ENCODE measurements at places on chromosomes 4 and X.

- DNase-seq: no peak
Measured at GRCh38 chr4:107497054-107497453, 223.0 kb downstream of the PAPSS1 start.

GRCh38 chrX:147072747-147073146, 258.2 kb upstream of the CXorf51A start:
- peak; percentile 38 for DNase-seq

DNA sequence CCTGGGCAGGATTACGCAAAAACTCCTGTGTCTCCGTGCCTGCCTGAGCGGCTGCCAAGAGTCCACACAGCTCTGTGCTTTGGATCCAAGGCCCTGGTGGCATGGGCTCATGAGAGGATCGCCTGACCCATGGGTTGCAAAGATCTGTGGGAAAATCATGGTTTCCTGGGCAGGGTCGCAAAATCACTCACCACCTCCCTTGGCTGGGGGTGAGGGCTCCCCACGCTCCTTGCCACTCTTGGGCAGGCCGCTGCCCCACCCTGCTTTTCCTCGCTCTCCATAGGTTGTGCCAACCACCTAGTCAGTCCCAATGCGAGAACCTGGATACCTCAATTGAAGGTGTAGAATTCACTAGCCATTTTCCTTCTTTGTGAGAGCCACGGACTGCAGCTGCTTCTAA, 66.5 kb upstream of the MAGEB18 start:
- no peak for DNase-seq

- DNase-seq: no peak
Measured at GRCh38 chr4:108072300-108072699, 82.6 kb downstream of the HADH start.

GRCh38 chr4:30610361-30610760, 109.8 kb upstream of the PCDH7 start:
- no peak for DNase-seq

DNA sequence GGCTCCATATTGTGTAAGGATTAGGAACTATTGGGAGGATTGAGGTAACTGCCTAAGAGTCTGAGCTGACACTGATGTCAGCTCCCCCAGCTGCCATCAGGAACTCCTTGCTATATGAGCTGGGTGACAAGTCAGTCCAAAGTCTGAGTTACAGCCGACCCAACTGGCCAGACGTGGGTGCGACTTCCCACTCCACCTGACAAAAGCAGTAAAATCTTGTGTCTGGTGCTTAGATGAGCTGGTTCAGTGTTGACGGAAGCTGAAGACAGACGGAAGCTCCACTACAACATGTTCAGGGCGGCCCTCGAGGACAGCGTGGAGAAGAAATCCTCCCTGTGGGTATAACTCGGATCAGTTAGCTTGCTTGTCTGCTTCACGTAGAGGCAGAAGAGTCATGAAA, 22.8 kb upstream of the NAT8L start:
- DNase-seq: no peak

DNA sequence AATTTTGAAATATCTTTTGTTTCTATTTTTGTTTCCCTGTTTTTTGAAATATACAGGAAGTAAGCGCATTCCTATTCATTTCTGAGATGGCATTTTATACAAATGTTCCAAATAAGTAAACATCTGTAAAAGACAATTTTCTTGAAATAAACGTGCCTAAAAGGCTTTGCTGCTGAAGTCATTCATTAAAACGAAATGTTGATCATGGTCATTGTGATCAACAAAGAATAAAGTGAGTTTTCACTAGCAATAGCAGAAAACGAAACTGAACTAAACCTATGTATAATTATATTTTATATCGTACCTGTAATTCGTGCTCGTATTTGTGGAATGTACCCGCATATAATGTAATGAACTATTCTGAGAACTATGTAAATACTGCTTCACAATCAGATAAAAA, 221.2 kb downstream of the MGST2 start:
- no peak for DNase-seq

DNA sequence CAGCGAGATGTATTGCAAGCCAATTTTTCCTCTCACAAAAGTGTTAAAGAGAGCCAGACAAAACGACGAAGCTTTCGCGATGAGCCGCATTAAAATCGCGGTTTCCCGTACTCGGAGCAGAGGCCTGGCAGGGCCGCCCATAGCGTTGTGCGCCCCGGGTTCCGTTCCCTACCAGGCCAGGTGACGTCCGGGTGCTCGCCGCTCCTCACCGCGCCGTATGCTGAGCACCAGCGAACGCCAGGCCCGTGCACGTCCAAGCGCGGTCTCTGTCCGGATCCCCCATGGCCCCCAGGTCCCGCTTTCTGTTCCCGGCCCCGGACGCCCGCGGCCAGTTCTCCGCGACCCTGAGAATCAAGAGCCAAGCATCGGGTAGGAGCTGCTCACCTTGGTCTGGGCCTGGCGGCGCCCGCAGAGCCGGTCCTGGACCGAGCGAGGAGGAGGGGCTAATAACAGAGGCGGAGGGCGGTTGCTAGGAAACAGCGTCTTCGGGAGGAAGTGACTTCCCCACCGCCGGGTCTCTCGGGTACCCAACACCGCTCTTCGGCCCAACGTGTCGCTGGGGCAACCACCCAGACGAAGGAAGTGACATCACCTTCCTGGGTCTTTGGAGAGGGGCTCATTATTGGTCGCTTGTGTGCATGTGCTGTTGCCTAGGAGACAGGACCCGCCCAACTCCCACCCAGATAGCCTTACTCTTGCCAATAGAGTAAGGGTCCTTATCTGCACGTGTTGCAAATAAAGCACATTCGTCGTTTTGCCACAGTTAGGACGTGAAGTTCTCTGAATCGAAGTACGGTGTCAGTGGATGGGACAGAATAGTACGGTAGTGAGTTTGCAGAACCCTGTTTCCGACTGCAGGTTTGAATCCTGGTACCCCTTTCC, at the start of gene MAP9:
Gene MAP9 (minus strand): TSS at position 579 of the 882 bp plus-strand sequence. CDS start 1,115 bp downstream, outside the sequence.
- peak; percentile 97 for DNase-seq

DNA sequence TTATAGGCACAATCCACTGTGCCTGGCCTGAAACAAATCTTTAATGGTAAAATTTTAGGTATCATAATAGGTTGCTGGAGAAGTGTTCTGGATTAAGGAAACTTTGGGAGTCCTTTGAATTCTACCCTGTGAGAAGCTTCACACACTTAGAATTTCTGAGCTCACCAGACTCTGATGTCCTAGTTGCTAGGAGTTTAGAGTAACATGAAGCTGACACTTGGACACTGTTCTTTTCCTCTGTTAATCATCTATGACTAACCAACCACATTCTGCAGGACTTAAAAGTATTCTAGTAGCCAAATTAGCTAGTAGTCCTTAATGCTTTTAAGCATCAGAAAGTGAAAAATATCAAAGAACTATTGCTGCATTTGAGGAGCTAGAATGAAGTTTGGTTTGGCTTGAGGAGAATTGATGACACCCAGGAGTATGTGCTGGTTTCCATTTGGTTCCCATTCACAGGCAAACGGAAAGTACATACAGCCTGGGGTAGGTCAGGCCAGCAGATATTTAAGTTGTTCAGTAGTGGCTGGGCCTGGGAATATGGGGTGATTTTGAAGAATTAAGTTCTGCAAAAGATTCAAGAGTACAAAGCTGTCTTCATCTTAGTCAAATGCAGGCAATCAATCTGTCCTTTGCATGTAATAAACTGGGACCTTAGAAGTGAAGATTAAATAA, 38.8 kb upstream of the IGFBP7 start:
- DNase-seq: no peak

- no peak for DNase-seq
Measured at GRCh38 chrX:53075011-53075410, 7.2 kb upstream of the TSPYL2 start.

- peak; percentile 74 for DNase-seq
Measured at GRCh38 chrX:109856974-109857373, 123.9 kb upstream of the ACSL4 start.

- no peak for DNase-seq
Measured at GRCh38 chr4:159352609-159353008, 249.7 kb downstream of the RAPGEF2 start.

DNA sequence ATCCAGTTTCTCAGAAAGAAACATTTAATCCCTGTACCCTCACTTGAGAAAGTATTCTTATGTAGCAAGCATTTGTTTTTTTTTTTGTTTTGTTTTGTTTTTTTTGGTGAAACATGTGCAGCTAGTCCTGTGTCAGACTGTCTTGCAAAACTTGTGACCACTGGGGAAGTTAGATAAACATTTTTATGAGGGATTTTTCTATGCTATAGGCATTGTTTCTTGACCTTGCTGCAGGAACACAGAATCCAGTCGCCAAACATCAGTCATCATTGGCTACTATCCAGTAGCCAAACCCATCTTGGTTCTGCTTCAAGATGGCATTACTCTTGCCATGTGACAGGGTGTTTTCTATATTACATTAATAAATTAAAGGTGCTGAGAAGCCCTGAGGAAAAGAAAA, 7.7 kb upstream of the MAPK10 start:
- no peak for DNase-seq

DNA sequence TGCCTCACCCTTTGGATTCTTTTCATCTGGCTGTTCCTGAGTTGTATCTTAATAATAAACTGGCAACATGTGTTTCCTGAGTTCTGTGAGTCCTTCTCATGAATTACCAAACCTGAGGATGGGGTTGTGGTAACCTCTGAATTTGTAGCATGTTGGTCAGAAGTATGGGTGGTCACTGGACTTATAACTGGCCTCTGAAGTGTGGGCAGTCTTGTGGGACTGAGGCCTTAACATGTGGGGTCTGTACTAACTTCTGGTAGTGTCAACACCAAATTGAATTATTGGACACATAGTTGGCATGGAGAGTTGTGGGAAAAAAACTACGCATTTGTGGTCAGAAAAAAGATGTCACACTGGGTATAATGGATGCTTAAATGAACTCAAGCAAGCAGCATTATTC, 45.0 kb upstream of the TNIP3 start:
- DNase-seq: no peak

GRCh38 chr4:38861791-38862190, 5.2 kb upstream of the TLR6 start:
- DNase-seq: no peak

GRCh38 chr4:158322109-158322508, 111.8 kb downstream of the TMEM144 start:
- DNase-seq: no peak

DNA sequence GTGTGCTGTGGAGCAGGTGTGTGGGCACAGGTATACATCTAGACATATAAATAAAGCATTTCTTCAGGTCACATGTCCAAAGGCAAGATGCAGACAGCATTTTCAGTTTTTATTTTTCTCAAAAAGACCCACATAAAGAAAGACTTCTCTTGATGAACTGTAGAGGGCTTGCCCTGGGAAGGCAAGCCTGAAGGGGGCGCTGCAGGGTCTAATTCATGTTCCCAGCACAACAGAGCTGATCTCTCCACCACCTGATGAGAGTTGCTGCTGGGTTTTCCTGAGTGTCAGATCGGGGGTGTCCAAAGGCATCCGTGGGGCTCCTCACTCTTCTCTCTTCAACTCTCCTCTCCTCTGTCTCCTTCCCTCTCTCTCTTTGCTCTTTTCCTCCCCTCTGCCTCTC, 26.6 kb downstream of the ADRA2C start:
- no peak for DNase-seq

GRCh38 chr4:110793890-110794554, 171.1 kb upstream of the PITX2 start:
- DNase-seq: no peak

- DNase-seq: no peak
Measured at GRCh38 chrX:116975517-116975916, 512.7 kb upstream of the CT83 start.

- no peak for DNase-seq
Measured at GRCh38 chrX:17432158-17432557, 57.2 kb downstream of the NHS start.

GRCh38 chr4:108037884-108038283, 48.2 kb downstream of the HADH start:
- DNase-seq: no peak

GRCh38 chr4:28296239-28296638, 1435.6 kb downstream of the STIM2 start:
- no peak for DNase-seq

DNA sequence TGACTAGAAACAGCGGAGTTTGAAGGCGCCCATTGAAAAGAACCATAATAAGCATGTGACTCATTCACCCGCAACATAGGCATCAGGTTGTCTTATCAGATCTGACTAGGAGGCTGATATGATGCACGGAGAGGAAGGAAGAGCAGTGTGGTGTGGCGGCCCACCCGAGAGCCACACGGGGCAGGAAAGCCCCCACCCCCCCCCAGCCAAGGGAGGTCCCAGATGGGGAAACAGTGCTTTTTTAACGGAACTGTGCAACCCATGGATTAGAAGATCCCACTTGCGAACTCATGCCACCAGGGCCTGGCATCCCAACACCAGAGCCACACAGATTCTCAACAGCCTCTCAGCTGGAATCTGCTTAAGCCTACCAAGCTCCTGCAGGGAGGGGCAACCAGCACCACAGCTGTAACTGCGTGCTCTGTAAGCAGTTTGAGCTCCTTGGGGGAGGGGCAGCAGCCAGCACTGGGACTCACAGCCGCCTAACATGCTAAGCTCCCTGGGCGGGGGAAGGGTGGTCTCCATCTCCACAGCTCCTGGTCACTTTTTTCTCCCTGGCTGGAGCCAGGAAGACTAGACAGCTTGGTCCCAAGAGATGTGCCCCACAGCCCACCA, 466.2 kb downstream of the PDGFC start:
- peak; percentile 73 for DNase-seq

DNA sequence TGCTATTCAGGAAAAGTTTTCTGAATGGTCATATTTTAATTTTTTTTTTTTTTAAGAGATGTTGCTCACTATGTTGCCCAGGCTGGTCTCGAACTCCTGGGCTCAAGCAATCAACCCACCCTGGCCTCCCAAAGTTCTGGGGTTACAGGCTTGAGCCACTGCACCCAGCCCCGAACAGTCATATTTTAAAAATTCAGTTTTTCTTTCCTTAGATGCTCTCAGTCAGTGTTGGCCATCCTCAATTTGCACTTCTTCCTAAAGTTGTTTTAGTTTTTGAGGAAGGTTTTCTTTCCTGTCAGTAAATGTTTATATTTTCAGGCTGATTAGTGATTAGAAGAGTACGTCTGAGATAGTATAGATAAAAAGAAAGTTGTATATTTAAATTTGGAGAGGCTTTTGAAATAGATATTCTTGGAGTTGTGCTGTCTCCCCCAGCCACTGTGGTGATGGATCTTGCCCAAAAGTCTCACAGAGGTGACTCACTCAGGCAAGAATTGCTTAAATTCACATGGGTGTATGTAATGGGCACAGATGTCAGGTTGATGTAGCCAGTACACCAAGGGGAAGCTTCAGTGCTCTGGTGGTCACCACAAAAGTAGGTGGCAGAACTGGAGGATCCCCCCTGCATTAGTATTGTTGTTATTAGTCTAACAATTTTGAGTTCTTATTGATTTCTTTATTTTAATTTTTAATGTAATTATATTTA, 72.2 kb upstream of the ELOVL6 start:
- no peak for DNase-seq

Measured in hematopoietic multipotent progenitor cell treated with erythropoietin and hydrocortisone succinate and interleukin-3 and kit ligand, for 4 days (in vitro differentiated cells).